Activated CD4-positive, alpha-beta memory T cell treated with anti-CD3 and anti-CD28 coated beads for 36 hours (primary cell): ENCODE measurements at places on chromosomes 3 and 15.

GRCh38 chr15:88791637-88792036 is 11.6 kb upstream of the ACAN start:
- no peak for DNase-seq

DNA sequence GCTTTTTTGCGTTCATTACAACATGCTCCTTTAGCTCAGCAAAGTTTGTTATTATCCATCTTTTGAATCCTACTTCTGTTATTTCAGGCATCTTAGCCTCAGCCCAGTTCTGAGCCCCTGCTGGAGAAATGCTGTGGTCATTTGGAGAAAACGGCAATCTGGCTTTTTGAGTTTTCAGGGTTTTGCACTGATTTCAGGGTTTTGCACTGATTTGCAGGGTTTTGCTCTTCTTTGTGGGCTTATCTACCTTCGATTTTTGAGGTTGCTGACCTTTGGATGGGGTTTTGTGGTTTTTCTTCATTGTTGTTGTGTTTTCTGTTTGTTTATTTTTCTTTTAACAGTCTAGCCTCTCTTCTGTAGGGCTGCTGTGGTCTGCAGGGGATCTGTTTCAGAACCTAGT is 137.4 kb downstream of the RSRC1 start:
- DNase-seq = no peak

DNA sequence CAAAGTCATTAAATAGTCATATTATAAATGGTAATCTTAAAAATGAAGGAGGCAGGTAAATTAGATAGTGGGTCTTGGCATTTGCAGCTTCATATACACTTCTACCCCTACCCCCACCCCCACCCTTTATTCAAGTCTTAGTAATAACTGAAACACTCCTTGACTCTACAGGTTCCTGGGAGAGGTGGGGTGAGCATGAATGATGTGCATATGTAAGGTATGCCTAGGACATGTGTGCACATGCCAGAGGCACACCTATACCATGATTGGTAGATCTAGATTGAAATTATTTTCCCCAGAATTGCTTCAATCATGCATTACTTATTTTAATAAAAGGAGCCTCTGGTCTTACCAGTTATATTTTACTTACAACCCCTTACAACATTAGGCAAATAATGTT is 40.1 kb upstream of the PDCD6IP start:
- no peak for DNase-seq

DNA sequence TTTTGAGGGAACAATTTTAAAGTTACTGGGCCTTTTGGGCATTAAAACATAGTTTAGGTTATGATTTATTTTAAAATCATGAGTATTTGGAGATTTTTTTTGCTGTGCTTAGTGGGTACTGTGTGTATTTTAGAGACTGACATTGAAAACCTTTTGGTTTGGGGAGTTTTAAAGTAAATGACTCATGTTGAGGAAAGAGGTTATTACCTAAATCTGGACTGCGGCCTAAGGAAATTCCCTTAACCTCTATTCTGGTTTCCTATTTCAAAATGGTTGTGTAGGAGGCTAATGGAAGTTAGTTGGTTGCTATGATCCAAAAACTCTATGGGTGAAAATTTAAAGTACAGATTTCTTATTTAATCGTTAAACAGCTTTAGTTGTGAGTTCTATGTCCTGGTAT is 57.3 kb upstream of the DPH6 start:
- DNase-seq = no peak

GRCh38 chr15:89939910-89940309 is 27.2 kb upstream of the ARPIN start:
- DNase-seq = no peak

DNA sequence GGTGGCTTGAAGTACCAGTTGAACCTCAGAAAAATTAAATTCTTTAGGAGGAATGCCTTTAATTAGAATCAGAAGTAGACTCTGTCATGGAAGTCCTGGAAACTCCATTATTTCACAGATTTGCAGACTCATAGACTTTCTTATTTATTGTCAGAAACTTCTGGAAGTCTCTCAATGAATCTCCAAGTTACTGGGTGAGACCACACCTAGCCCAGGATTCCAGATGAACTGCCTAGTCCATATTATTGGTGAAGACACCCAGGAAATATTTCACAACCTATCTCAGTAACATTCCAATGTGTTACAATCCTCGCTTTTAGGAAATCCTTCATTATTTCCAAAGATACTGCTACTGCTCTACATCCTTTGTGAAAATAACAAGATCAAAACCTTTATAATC is 6.5 kb upstream of the THBS1 start:
- no peak for DNase-seq

DNA sequence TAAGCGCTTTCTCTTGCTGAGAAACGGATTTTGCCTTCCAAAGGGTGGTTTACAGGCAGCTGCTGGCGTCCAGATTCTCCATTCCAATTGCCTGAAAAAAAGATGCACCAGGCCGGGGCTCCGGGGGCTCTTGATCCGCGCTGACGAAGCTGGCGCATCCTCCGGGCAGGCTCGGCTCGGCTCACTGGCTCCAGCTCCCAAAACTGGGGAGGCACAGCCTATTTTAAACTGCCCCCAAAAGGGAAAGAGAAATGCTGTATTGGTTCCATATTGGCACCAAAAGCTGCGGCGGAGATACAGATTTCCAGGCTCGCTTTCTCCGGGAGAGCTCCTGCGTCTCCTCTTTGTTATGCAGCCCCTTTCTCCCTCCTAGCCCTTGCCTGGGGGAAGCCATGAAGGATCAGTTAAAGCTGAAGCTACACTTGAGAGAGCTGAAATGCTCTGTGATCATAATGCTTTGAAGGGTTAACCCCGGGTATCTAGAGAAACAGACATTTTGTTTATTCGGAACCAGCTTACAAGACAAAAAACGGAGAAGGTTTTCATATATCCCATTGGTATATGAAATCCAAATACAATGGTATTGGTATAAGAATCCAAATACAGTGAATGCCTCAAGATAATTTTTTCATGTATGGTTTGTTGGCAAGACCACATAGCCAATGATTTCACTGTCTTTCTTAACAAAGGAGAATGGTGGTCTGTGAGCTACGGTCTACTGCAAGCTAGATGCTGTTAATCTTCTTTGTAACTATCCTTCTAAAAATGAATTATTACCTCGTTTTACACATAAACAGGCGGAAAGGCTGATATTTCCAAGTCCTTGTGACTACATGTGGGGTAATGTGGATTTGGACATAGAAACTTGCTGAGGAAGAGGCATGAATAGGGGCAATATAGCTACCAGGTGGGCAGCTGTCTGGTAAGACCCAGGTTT is 693 bp downstream of the CD200 start:
- no peak for DNase-seq

DNA sequence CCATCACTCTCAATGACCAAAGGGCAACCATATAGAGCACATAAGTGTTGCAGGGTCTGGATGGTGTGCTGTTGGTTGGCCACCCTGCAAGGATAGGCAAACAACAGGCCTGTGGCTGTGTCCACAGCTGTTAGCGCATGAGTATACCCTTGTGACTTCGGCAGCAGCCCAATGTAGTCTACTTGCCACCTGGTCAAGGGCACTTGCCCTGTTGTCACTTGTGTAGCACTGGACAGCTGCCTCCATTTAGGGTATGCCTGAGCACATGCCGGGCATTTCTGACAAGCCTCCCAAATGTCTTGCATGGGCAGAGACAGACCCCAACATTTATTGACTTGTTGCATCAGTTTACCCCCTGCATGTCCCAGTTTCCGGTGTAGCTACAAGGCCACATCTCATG is 12.8 kb downstream of the CCRL2 start:
- no peak for DNase-seq

DNA sequence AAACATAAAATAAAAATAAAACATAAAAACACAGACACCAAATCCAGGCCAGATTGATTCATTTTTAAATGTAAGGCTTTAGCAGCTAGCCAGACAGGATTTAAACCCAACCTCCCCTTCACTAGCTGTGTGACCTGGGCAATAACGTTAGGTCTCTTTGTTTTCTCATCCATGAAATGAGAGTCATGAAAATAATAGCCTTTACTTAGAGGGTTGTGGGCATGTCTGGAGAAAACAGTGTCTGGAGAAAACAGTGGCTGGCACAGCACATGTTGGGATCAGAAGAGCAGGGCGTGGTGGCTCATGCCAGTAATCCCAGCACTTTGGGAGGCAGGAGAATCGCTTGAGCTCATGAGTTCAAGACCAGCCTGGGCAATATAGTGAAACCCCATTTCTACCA is 1.9 kb upstream of the DPPA4 start:
- no peak for DNase-seq

- DNase-seq = no peak
Observed at GRCh38 chr3:55718521-55718921, 231.4 kb upstream of the WNT5A start.

GRCh38 chr15:71634820-71635560 is 175.4 kb upstream of the NR2E3 start:
- no peak for DNase-seq

DNA sequence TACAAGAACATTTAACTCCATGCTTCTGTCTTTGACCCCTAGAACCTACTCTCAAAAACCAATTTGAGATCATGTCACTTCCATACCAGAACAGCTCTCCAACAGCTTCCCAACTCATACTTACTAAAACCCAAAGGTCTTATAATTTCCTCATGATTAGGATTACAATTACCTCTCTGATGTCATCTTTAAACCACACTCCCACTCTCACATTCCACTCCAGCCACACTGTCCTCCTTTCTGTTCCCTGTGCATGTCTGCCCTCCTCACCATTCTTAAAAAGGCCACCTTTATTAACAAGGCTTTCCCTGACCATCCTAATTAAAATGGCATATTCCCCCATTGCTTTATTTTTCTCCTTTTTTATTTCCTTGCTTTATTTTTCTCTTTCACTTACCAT is 18.9 kb downstream of the PHC3 start:
- DNase-seq = no peak
